Gastrocnemius medialis (tissue), 4 donors: ENCODE measurements at places on chromosomes 1 and 21. TPM values are rescaled to one million over a fixed set of nuclear protein-coding genes. Genes with fewer than 3 reads are reported as not detected.

- no peaks in the 10 kb centered on the region for H3K36me3 ChIP-seq
- H3K27me3 ChIP-seq: no peaks in the 10 kb centered on the region
- DNase-seq: no peak
- no peak overlapping the region for H3K4me3 ChIP-seq
- H3K4me1 ChIP-seq: no peaks in the 10 kb centered on the region
- no peak overlapping the region for H3K27ac ChIP-seq
Measured at GRCh38 chr1:71240656-71241055, 159.8 kb upstream of the ZRANB2 start.

DNA sequence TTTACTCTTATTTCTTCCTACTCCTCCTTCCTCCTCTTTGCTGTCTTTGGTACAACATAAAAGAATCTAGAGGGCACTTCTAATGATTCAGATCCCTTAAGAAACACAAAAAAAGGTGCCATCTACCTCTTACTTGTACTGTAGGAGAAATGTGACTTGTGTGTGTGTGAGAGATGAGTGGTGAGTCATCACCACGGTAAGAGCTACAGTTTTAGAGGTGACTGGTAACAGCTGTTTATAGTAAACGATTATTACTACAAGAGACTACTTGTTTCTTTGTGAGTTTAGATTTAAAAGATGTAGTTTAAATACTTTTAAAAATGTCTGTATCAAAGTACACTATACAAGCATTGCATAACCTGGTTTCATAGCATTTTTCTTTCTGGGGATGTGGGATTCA lies 40.4 kb downstream of the SLC35D1 start:
- H3K36me3 ChIP-seq: no peaks in the 10 kb centered on the region
- DNase-seq: peak; percentile 34
- H3K4me1 ChIP-seq: no peaks in the 10 kb centered on the region
- H3K27ac ChIP-seq: peak overlapping the region; percentile 53
- H3K27me3 ChIP-seq: no peaks in the 10 kb centered on the region
- no peak overlapping the region for H3K4me3 ChIP-seq

GRCh38 chr1:4425892-4426291 lies 228.5 kb upstream of the AJAP1 start:
- H3K4me3 ChIP-seq: no peak overlapping the region
- H3K36me3 ChIP-seq: no peaks in the 10 kb centered on the region
- H3K4me1 ChIP-seq: no peaks in the 10 kb centered on the region
- H3K27ac ChIP-seq: no peak overlapping the region
- no peaks in the 10 kb centered on the region for H3K27me3 ChIP-seq

GRCh38 chr1:209805875-209806760 lies at the start of gene IRF6:
Gene IRF6, minus strand, starts transcription at chr1:209806142. Its CDS starts 4,729 bp downstream, at chr1:209801413.
- peak within 1 kb of the TSS; percentile 56 for H3K4me3 ChIP-seq
- peaks cover 10% of the 10 kb centered on the region for H3K4me1 ChIP-seq
- H3K36me3 ChIP-seq: no peaks in the 10 kb centered on the region
- DNase-seq: no peak
- no peak within 1 kb of the TSS for H3K27ac ChIP-seq

DNA sequence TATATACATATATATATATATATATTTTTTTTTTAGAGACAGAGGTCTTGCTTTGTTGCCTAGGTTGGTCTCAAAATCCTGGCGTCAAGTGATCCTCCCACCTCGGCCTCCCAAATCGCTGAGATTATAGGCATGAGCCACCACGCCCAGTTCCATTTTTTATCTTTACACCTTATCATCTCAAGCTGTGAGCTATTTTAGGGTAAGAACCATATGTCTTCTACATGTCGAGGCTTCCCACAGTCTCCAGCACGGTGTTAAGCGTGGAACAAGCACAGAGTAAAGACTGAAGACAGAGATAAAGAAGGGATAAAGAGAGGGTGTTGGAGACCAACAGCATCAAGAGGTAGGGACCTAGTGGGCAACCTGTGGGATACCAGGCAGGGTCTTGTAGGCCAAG lies 14.2 kb downstream of the ARHGEF2 start:
- no peak overlapping the region for H3K27ac ChIP-seq
- H3K4me1 ChIP-seq: peaks cover 63% of the 10 kb centered on the region
- H3K4me3 ChIP-seq: no peak overlapping the region

DNA sequence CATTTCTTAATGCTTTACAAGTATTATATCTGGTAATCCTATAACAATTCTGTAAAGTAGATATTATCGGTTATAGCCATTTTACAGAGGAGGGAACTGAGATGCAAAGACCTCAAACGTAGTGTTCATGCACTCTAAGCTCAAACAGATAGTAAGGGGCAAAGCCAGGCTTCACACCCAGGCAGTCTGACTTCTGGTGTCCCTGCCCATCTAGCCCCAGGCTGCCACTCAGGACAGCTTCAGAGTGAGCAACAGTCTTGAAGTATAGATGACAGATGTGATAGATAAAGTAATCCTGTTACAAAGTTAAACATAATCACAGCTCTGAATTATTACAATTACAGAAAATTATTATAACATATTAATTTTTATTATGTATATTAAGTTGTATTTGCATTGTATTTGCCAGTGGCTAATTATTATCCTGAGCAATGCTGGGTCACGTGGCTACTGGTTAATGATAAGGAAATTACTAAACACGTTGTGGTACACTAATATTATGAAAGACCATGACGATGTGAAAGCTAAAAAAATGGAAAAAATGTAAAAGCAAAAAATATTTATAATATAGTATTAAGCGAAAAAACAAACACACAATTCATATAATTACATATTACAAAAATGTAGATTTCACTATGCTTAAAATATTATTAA lies 6.1 kb upstream of the TRAF3IP3 start:
- H3K27me3 ChIP-seq: no peaks in the 10 kb centered on the region
- DNase-seq: no peak

GRCh38 chr1:110783292-110783918 lies 89.5 kb upstream of the CD53 start:
- H3K36me3 ChIP-seq: no peaks in the 10 kb centered on the region
- H3K4me1 ChIP-seq: no peaks in the 10 kb centered on the region
- no peak overlapping the region for H3K27ac ChIP-seq
- H3K4me3 ChIP-seq: no peak overlapping the region

GRCh38 chr21:42467140-42467983 lies 28.7 kb downstream of the RSPH1 start:
- no peaks in the 10 kb centered on the region for H3K36me3 ChIP-seq
- H3K27ac ChIP-seq: peak overlapping the region; percentile 19
- H3K4me1 ChIP-seq: peaks cover 9% of the 10 kb centered on the region
- H3K4me3 ChIP-seq: no peak overlapping the region
- no peaks in the 10 kb centered on the region for H3K27me3 ChIP-seq

GRCh38 chr1:180278194-180278515 lies 48.1 kb downstream of the LHX4 start:
- H3K4me1 ChIP-seq: peaks cover 14% of the 10 kb centered on the region
- H3K27ac ChIP-seq: no peak overlapping the region
- H3K36me3 ChIP-seq: no peaks in the 10 kb centered on the region
- H3K4me3 ChIP-seq: no peak overlapping the region

DNA sequence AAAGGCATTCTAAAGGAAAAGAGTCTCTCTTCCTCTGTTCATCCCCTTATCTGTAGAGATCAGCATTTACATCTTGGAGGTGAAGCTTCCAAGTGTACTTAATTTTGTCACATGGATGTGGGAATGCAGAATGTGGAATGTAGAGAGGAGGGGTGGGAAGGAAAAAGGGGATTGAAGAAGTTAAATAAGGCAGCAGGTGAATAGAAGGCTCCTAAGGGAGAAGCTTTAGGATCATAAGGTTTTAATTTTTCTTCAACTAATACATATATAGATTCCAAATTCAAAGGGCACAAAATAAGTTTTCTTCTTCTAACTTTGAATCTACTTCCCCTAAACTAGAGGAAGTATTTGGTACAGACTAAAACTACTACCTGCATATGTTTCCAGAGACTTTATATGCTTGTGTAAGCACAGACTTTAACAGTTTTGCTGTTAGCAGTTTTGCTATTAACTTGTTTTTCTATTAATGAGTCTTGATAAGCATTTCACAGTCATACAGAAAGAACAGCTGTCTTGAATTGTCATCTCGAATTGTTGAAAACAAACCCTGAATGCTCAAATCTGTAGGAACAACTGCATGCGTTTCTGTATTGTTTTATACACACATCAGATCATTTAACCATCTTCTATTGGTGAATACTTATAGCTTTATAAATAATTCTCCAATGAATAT lies 12.7 kb downstream of the TENT5C start:
- peaks cover 8% of the 10 kb centered on the region for H3K36me3 ChIP-seq
- peaks cover 48% of the 10 kb centered on the region for H3K4me1 ChIP-seq
- no peak overlapping the region for H3K4me3 ChIP-seq
- no peak for DNase-seq
- H3K27me3 ChIP-seq: no peaks in the 10 kb centered on the region
- H3K27ac ChIP-seq: peak overlapping the region; percentile 18

- H3K27ac ChIP-seq: no peak overlapping the region
- no peaks in the 10 kb centered on the region for H3K4me1 ChIP-seq
- peaks cover 21% of the 10 kb centered on the region for H3K27me3 ChIP-seq
- H3K4me3 ChIP-seq: peak overlapping the region; percentile 57
- H3K36me3 ChIP-seq: no peaks in the 10 kb centered on the region
- DNase-seq: no peak
Measured at GRCh38 chr21:46100020-46100419, 2.1 kb downstream of the COL6A2 start.

DNA sequence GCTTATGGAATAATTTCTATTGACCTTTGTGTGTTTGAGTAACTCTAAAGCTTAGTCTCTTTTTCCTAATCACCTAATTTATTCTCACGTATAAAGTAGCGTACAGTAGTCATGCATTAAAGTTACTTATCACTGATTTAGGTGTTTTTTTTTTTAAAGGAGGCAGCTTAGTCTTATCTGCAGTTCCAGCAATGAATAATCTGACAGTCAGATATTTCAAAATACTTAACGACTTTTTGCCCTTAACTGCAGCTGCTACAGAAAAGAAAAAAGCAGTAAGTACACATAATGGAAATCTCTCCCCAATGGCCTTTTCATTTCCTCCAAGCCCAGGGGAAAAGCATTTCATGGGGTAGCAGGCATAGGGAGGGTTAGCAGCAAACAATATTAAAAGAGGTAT lies 54.6 kb downstream of the SLC35F3 start:
- H3K36me3 ChIP-seq: no peaks in the 10 kb centered on the region
- H3K4me3 ChIP-seq: no peak overlapping the region
- no peak overlapping the region for H3K27ac ChIP-seq
- no peaks in the 10 kb centered on the region for H3K27me3 ChIP-seq
- DNase-seq: no peak
- H3K4me1 ChIP-seq: no peaks in the 10 kb centered on the region

DNA sequence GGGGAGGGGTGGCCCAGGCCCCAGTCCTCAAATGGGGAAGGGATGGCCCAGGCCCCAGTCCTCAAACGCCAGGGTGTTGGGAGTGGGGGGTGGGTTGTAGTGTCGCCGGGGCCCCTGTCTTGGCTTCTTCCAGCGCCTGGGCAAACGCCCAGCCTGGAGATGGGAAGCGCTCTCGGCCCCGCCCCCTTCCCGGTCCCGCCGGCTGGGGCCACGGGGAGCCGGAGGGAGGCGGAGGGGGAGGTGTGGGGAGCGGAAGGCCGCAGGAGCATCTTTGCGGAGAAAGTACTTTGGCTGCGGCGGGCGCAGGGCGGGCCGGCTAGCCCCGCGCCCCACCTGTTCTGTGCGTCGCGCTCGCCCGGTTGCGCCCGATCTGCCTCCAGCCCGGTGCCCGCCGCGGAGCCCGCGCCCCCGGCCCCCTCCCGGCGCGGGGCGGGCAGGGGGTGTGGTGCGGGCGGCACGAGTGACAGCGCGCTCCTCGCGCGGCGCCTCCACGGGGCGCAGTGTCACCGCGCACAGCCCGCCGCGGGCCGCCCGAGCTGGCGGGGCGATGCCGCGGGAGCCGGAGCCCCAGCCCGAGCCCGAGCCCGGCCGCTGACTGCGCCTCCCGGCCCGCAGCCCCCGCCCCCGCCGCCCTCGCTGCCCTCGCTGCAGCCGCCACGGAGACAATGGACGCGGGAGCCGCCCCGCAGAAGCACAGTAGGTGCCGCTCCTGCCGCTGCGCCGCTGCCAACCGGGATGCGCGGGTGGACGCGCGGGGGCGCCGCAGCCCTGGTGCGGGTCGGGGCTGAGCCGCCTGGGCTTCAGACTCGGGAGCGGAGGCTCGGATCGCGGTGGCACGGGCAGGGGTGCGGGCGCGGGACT lies 31.1 kb upstream of the PEX10 start:
- H3K27me3 ChIP-seq: peaks cover 37% of the 10 kb centered on the region
- H3K36me3 ChIP-seq: no peaks in the 10 kb centered on the region
- no peak overlapping the region for H3K4me3 ChIP-seq
- no peaks in the 10 kb centered on the region for H3K4me1 ChIP-seq
- DNase-seq: no peak

GRCh38 chr1:182965861-182966260 lies 12.9 kb upstream of the SHCBP1L start:
- H3K27ac ChIP-seq: no peak overlapping the region
- H3K27me3 ChIP-seq: no peaks in the 10 kb centered on the region
- no peak for DNase-seq
- no peaks in the 10 kb centered on the region for H3K36me3 ChIP-seq
- H3K4me3 ChIP-seq: no peak overlapping the region
- peaks cover 3% of the 10 kb centered on the region for H3K4me1 ChIP-seq

GRCh38 chr1:93963585-93963984 lies 54.4 kb upstream of the GCLM start:
- H3K4me3 ChIP-seq: no peak overlapping the region
- no peaks in the 10 kb centered on the region for H3K27me3 ChIP-seq
- no peak for DNase-seq
- H3K36me3 ChIP-seq: no peaks in the 10 kb centered on the region

DNA sequence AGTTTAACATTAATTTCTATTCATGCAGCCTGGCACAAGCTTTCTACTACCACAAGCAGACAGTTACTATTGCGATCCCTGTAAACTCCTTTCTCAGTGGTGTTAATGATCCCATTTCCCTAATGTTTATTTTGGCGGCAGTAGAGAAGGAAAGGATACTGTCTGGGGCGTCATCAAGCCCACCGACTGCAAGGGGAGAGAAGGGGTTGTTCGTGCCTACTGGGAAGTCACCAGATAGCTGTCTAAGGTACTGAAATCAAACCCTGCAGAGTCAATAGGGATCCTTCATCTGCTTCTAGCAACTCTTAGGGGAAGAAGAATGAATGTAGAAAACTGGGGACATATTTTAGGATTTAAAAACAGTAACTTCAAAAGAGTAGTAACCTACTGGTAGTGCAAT lies 95.2 kb upstream of the ADAR start:
- H3K27me3 ChIP-seq: no peaks in the 10 kb centered on the region
- H3K36me3 ChIP-seq: no peaks in the 10 kb centered on the region
- no peak for DNase-seq
- H3K4me1 ChIP-seq: peaks cover 8% of the 10 kb centered on the region

The OR2T11 gene
- not detected for total RNA-seq

The CNIH3 gene
- total RNA-seq: 0.95 TPM

The IFI44L gene
- 5.3 TPM for total RNA-seq

The TMEM82 gene
- not detected for total RNA-seq

The DSTYK gene
- 15.8 TPM for total RNA-seq

The XCL1 gene
- not detected for total RNA-seq

The GCSAML gene
- total RNA-seq: not detected

The OR2T2 gene
- total RNA-seq: not detected

The G0S2 gene
- 29.1 TPM for total RNA-seq

The FNBP1L gene
- total RNA-seq: 16.6 TPM

The LRRC38 gene
- total RNA-seq: 5.0 TPM
